ENCODE measurements at places on chromosomes 12 and 14.
A peak's percentile ranks its signal among the peaks of the same experiment; 100 is the strongest.

GRCh38 chr14:30641207-30641606 is 19.1 kb downstream of the SCFD1 start:
- DNase-seq: no peak

- no peak for DNase-seq
These were observed 531.3 kb downstream of the GALC start for GRCh38 chr14:87461704-87462103.

- DNase-seq: no peak
These were observed 14.8 kb upstream of the CALM1 start for GRCh38 chr14:90381999-90382451.

DNA sequence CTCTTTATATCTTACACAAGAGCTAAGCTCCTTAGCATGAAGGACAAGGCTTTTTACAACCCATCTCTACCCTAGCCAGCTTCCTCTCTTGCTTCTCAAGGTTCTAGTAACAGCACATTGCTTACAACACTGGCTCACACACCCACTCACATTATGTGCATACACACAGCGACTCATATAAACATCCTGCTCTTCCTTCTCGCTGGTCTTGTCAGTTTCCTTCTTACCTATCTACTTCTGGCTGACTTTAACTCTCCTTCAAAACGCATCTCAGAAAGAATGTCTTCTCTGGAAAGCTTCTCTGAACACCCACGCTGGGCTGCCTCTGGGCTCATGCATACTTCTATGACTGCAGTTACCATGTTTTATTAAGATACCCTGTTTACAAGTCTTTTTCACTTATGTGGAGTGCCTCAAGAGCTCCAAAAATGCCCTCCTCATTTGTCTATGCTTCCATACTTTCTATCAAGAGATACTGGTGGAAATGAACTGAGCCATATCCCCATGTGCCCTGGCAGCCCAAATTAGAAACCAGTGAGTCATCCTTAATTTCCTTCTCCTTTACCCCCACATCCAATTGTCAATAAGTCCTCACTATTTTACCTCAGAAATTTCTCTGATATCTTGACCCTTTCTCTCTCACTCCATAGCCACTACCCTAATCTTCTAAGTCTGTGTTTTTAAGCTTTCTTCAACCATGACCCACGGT is 126.9 kb upstream of the KRAS start:
- DNase-seq: no peak

DNA sequence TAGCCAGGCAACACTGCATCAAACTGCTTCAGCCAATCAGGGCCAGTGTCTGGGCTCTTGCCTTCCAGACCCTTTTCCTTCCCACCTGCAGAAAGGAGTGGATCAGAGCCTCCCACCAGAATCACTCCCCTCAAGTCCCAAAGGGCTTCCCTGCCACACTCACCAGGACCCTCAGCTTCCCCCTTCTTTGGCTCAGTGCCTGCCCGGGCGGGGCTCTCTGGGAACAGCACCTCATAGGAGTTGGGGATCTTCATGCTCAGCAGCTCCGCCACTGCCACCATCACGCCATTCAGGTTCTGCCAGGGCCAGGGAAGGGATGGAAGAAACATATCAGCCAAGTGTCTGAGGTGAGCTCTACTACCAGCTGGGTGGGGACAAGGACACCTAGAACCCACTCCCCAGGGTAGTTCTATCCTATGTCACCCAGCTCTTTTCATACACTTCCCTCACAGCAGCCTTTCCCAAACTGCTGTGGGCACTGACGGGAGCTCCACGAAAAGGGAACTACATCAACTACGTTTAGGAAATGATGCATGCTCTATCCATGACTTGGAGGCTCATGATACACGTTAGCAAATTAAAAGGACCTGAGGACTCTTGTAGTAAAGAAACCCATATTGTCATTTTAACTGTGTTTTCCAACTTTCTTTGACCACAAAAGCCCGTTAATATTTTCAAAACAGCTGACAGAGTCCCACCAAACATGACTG is 9.4 kb upstream of the PRKAG1 start:
- no peak for DNase-seq

DNA sequence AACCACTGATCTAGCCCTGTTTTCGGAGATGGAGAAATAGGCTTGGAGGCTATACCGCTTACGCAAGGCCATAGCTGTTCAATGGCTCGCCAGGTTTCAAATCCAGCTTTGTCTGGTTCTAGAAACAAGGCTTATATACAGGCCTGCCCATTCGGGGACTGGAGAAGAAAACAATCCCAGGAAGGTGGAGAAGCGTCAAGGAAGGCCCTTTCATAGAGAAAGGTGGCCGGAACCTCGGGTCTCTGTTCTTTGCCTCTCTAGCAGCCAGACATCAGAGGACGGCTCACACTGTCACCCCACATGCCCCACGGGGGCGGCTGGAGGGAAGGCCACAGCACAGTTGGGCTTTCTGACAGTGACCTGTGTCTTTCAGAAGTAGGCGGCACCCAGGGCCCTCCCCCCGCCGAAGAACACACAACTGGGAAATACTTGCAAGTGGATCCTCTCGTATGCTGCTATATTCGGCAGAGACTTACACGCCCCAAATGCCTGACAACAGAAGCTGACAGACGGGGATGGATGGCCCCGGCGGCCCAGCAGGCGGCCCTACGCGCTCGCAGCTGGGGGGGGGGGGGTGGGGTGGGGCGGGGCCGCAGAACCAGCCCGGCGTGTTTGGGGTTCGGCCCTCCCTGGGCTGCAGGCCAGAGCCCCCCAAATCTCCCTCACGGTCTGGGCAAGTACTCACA is 4.5 kb upstream of the SETD1B start:
- DNase-seq: peak; percentile 77

GRCh38 chr12:65918021-65918420 is 93.7 kb downstream of the HMGA2 start:
- no peak for DNase-seq

DNA sequence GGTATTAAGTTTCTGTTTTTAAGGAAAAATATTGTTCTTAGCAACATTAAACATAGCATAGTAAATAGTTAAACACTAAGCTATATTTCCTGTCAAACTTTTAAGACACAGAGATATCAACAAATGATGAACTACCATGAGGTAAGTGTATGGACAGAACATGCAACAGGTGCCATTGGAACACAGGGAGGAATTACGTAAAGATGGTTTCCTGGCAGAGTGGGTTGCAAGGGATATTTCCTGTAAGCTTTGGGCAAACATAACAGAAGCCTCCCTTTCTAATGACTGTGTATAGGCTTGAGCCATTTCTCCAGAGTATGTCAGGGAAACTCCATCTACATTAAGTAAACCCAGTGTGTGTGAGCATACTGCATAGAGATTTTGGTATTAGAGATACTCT is 31.7 kb upstream of the HELB start:
- no peak for DNase-seq

- no peak for DNase-seq
These were observed 35.9 kb downstream of the FBLN5 start for GRCh38 chr14:91911474-91912032.

DNA sequence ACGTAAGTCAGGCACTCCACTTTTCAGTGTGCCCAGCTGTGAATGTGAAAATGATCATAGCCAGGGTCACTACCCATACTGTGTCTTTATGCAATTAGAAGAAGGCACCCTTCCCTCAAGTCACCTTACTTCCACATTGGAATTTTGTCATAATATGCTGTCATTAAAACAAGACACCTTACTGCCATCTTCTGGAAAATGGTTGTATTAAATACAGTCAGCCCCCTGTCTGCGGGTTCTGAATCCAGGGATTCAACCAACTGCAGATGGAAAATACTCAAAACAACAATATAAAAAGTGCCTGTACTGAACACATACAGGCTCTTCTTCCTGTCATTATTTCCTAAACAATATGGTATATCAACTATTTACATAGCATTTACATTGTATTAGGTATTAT is 70.2 kb upstream of the TBX5 start:
- no peak for DNase-seq

DNA sequence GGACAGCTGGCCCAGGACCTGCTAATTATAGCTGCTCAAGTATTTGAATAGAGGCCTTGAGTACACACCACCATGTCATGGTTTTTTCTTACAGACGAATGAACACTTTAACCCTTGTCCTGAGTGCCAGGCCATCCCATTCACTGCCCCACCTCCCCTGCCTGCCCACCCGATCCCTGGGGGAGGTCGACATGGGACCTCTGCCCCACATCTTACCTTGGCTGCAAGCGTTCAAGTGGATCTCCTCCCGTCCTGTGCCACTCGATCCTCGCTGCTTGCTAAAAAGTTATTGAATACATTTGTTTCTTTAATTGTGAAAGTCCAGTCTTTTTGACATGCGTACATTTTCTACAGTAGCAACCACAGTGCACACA is 10.3 kb downstream of the RTL1 start:
- no peak for DNase-seq

DNA sequence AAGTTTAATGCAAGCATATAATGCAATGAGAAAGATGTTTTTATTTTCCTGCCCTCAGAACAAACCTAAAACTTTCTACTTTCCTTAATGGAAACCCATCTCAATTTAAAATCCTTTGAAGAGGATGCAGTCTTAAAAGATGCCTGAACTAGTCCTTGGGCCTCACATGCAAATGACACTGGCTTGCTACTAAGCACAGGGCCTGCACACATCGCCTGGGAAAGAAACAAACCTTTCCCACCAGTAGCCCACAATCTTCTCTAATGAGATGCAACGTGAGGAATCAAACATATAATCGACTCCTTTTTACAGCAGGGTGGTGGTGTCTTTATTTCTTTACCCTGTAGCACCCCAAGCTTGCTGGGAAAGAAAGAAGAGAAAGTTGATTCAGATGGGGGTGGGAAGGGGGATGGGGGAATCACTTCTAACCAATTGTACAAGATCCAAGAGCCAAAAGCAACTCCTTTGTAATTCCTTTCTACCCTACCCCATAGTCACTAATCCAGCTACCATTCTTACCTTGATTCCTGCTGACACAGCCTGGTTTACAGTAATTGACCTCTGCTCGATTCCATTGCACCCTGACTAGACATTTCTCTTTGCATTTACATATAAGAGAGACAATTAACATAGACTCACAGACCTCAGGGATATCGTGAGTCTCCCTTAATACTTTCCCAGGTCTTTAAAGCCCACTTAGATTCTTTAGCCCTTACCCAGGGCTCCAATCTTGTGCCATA is 69.5 kb upstream of the FERMT2 start:
- no peak for DNase-seq

DNA sequence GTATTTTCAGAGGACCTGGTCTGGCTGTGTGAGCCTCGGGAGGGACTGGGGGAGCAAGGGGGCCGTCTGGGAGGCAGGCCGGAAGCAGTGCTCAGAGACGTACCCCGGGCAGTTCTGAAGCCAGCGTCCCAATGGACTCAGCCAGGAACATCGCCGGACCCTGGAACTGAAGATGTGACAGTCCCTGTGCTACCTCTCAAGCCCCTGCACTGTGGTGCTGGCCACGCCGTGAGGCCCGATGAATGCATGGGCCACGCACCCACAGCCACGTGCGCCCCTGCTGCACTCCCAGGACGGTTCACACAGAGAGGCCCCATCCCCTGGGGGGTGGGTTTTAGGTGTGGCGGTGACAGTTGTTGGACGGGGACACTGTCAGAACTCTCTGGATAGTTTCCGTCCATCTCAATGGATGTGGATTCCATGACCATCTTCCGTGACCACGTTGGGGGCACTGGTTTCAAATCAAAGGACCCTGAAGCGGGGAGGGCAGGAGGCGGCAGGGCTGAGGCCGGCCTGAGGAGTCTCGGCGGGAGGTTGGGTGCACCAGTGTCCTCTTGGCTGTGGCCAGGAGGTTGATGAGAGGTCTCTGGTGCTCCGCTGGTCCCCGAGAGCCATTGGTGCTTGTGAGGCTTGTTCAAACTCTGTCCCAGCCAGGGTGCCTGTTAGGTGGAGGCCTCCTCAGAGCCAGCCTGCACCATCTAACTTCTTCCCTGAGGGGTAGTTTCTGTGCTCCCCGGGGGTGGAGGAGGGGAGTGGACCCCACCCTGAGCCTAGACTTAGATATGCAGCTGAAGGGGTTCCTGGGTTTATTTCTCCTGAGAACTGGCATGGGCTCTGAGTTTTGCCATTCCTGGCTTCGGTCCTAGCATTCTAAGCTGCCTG is 36.3 kb upstream of the TSPAN9 start:
- no peak for DNase-seq

- no peak for DNase-seq
These were observed 30.4 kb downstream of the PPP1R13B start for GRCh38 chr14:103816991-103817390.

- DNase-seq: peak; percentile 62
These were observed at the start of gene ENO2 for GRCh38 chr12:6914246-6914946. Gene ENO2, plus strand, starts transcription at chr12:6914580. Its CDS starts 1,253 bp downstream, at chr12:6915833.

GRCh38 chr12:88628856-88629509 is 48.7 kb upstream of the KITLG start:
- no peak for DNase-seq

DNA sequence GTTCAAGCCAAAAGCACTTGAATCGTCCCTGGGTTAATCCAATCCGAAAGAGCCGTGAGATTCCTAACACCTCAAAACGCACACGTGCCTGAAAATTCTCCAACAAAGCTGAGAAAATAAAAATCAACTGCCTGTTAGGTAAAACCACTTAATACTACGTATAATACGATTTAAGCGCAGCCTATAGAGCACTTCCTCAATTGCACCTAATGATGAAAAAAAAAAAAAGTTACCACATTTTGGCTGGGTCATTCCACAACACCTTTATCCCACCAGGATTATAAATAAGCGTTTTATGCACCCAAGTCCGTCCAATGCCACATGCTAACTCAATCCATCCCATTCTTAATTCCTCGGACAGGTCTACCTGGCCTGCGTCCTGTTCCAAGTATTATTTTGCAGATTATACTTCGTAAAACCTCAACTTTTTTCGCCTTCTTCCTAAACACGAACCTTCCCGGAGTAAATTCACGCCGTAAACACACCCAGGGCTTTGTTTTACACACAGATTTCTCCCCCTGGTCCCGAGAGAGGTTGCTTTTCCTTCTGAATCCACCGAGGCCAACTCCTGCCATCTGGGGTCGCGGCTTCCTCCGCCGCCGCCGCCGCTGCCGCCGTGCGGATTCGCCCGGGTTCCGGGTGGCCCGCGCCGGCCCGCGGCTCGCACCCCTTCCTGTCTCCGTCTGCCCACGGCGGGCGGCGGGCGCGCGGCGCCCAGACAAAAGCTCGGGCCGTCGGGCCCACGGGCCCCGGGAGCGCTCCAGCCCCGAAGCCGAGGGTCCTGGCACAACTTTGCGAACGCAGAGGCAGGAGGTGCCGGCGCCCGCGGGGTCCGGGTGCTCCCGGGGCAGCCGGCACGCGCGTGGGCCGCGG is 66.2 kb downstream of the RNF34 start:
- no peak for DNase-seq

- no peak for DNase-seq
These were observed 52.4 kb downstream of the SYT1 start for GRCh38 chr12:78916845-78917480.

- no peak for DNase-seq
These were observed 1.7 kb upstream of the SYNE3 start for GRCh38 chr14:95518045-95518751.

- no peak for DNase-seq
These were observed 58.2 kb upstream of the STRN3 start for GRCh38 chr14:31084385-31084784.

- DNase-seq: no peak
These were observed 109.6 kb downstream of the TTLL5 start for GRCh38 chr14:75770635-75771034.
